ENCODE measurements at places on chromosomes 5 and 9. TPM values are rescaled to one million over a fixed set of nuclear protein-coding genes. Genes with fewer than 3 reads are reported as not detected.

Gene ANKRD33B
- 1.9 TPM for total RNA-seq

Gene ZNF883
- total RNA-seq = 0.23 TPM

DNA sequence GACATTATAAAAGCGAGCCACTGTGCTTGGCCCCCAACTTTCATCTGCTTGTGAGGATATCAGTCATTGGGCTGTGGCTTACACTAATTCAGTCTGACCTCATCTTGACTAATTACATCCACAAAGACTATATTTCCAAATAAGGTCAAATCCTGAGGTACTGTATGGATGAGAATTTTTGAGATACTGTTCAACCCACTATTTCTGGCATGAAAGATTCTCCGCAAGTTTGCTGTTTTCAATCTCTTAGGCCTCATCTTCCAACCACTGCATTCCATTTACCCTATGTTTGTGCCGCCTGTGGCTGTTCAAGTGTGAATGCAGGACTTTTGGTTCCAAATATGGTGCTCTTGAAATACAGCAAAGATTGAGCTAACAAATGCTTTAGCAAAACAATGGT, 400.9 kb upstream of the SGCD start:
- no peaks in the 10 kb centered on the region for H3K4me1 ChIP-seq
- no peaks in the 10 kb centered on the region for H3K27me3 ChIP-seq
- DNase-seq = no peak
- H3K27ac ChIP-seq = no peak overlapping the region
- no peaks in the 10 kb centered on the region for H3K36me3 ChIP-seq

- H3K36me3 ChIP-seq = no peaks in the 10 kb centered on the region
- no peaks in the 10 kb centered on the region for H3K27me3 ChIP-seq
- H3K4me3 ChIP-seq = no peak overlapping the region
- peak; percentile 27 for DNase-seq
- H3K27ac ChIP-seq = no peak overlapping the region
Measured at GRCh38 chr5:684751-685216, 8.4 kb downstream of the TPPP start.
